ENCODE measurements at places on chromosomes 7 and 10.
A peak's percentile ranks its signal among the peaks of the same experiment; 100 is the strongest.

GRCh38 chr7:54883576-54883975 is 124.6 kb upstream of the SEC61G start:
- DNase-seq, result no peak

- DNase-seq, result no peak
Measured at GRCh38 chr7:70134029-70134770, 535.9 kb downstream of the AUTS2 start.

- DNase-seq, result peak; percentile 98
Measured at GRCh38 chr10:3852147-3852904, 67.3 kb upstream of the KLF6 start.

- peak; percentile 71 for DNase-seq
Measured at GRCh38 chr7:4610768-4611467, 71.2 kb upstream of the FOXK1 start.

DNA sequence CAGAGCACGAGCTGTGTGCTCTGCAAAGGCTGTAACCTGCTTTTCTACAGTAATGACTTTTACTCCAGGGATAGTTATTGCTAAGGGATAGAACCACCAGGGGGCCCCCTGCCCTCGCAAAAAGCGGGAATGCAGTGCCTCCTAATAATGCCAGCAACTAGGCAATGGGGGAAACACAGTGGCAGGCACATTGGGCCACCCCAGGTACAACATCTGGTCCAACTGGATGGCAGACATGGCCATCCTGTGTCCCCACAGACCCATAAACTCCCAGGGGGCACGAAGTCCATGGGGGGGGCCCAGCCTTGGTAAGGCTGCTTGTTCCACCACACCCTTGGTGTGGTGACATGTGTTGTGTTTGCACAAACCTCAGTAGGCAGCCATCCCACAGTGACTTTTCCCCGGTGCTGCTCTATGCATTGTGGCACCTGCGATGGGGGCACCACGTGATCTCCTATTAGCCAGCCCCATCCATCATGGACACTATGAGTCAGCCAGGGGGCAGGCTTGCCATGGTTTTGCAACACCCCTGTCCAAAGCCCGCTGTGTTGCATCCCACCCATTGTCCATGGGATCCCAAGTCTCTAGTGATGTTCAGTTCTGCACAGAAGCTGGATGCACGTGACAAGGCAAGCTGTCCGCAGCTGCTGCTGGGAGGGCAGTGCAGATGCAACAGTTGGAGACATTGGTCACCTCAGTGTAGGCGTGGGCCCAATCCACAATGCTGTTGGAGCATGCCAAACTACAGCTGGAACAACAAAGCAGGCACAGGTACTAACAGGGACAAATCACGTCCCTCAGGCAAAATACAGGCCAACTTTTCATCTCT is 84.0 kb downstream of the ANLN start:
- peak; percentile 38 for DNase-seq

DNA sequence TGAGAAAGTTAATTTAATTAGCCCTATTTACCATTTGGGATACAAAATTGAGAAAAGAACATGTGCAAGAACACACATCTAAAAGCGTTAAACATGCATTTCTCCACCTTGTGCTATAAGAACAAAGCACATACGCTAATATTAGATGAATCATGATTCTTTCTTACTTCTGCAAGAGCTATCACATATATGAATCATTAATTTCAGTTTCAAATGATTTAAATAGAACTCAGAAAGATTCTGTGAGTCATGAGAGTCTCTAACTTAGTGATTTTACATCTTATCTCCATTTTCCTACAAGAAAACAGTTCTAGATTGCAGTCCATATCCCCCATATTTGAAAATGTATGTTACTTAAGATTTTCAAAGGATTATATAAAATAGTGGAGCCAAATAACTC is 173.9 kb downstream of the RNLS start:
- DNase-seq, result no peak

DNA sequence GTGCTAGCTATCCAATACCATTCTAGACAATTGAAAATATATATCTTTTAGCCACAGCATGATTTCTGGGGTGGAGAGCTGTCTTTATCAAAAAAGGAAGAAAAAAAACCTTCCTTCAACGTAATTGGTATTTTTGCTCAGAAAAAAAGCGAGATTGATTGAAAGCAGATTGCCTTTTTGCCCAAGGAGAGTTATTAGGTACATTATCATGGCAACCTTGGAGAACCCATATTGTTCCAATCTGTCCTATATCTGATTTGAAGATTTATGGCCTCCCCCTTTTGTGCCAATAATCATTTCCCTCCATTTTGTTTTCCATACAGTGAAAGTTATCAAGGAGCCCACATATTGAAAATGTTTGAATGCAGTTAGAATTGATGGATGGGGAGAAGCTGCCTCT is 544.5 kb downstream of the KCNMA1 start:
- no peak for DNase-seq

DNA sequence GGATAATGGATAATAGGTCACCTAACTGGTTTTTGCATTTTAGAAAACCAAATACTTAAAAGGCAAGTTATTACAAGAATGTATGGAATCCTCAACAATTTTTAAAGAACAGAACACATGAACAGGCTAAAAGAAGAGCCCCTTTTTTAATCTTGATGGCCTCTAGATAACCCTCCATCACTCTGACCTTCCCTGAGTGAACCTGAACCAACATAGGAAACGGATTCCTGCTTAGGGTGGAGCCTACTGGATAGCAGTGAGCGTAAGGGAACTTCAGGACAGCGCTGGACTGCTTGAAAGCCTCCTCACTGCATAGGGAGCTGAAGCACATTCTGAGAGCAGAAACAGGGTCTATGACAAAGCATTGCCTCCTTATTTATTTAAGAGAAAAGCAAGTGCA is 20.5 kb downstream of the TRPV5 start:
- no peak for DNase-seq

- no peak for DNase-seq
Measured at GRCh38 chr10:122018491-122018890, 29.5 kb downstream of the TACC2 start.

DNA sequence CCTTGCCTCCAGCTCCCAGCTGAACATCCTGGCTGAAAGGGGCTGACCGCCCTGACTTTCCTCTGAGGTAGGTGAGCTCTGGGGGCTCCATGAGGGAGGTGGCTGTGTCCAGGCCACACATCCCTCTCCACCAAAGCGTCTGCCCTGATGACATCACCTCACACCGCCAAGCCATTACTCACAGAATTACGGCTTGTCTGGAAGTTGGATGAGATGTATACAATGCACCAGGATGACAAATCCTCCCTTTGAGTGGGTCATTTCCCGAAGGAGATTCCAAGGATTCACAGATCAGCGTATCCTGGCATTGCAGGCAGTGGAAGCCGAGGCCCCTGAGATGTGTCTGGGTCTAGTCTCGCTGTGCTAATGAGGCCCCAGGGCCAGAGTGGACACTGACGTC is 15.1 kb upstream of the RET start:
- DNase-seq, result peak; percentile 53
